ENCODE measurements at places on chromosomes 11 and 22.

GRCh38 chr22:43038325-43038724 is 23.4 kb upstream of the PACSIN2 start:
- no peak for DNase-seq

GRCh38 chr22:39084666-39085065 is 7.6 kb downstream of the APOBEC3G start:
- DNase-seq: no peak

- DNase-seq: no peak
Observed at GRCh38 chr22:46350646-46351045, 15.1 kb downstream of the TRMU start.

DNA sequence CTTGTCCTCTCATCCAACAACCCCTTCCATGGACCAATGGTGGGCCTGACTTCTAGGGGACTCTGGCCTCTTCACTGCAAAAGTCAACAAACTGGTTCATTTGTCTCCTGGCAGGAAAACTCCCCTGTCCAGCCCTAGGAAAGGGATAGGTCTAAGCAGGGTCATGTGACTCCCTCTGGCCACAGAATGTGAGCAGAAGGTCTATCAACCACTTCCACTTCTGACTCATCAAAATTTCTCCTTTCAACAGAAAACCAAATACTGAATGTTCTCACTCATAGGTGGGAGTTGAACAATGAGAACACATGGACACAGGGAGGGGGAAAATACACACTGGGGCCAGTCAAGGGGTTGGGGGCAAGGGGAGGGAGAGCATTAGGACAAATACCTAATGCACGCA is 1.3 kb upstream of the ISX start:
- DNase-seq: no peak

DNA sequence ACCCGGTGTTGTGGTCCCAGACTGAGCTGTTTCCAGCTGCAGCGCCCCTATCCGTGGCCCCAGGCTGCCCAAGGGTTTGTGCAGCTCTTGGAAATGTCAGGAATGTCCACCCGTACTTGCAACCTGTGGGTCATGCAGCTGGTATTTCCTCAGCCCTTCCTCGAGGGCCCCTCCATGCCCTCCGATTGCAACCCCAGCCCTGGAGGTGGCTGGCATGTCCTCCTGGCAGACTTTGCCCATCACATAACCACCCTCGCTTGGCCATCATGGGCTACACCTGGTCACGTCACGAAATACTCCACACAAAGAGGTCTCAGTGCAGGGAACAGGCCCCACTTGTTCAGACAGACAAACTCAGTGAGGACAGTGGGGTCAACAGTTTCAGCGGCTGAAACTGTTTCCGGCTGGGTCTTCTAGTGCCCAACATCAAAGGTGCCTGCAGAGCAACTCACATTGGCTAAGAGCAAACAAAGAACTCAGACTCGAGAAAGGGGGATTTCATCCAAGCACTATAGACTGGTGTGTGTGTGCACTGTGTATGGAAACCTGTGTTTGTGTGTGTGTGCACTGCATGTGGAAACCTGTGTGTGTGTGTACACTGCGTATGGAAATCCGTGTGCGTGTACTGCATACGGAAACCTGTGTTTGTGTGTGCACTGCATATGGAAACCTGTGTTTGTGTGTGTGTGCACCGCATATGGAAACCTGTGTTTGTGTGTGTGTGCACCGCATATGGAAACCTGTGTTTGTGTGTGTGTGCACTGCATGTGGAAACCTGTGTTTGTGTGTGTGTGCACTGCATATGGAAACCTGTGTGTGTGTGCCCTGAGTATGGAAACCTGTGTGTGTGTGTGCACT is 72.8 kb upstream of the CCND1 start:
- no peak for DNase-seq

DNA sequence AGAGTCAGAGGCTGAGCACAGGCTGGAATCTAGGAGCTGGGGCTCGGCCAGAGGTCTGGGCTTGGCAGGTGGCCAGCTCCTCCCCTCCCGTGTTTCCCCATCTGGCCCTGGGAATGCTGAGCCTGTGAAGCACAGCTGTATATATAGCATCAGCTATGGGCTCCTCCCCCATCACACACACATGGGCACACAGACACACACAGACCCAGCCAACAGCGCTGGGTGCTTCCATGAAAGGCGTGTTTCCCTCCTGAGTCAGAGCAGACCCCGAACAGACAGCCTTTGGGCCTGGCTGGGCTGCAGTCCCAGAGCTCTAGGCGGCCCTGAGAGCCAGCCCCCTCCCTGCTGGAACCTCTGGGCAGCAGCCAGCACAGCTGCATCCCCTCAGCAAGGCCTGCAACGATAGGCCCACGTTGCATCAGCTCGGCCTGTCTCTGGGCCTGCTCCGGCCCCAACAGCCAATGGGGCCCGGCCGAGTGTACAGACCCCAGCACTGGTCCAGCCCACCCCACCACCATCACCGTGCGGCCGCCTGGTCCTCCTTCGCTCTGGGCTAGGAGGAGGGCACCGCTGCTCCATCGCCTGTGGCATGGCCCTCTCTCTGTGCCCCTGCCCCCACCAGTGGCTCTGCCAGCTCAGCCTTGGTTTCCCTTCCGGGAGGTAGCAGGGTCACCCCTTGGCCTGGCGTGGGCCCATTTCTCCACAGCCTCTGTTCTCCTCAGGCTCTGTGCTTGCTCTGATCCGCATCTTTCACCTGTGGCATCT is 7.6 kb upstream of the SERPINH1 start:
- DNase-seq: peak; percentile 77

DNA sequence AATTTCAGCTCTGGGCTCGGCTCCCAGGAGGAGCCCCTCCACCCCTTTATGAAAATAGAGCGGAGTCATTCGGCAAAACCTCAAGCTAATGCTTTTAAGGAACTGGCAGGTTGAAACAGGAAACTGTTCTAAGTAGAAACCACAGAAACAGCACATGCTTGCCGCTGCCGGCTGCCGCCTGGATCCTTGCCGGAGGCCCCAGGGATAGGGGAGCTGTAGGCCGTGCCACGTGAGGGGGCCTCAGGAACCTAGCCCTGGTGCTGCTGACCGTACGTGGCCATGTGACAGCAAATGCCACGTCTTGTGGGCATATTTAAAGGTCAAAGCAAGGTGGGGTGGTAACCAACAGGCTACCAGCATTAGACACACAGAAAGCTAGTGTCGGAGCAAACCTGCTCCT is 77.9 kb upstream of the TIMP3 start:
- peak; percentile 29 for DNase-seq
